ENCODE measurements at places on chromosomes 11 and 22.

GRCh38 chr11:119717839-119718534, 11.0 kb downstream of the NECTIN1 start:
- no peak for DNase-seq

DNA sequence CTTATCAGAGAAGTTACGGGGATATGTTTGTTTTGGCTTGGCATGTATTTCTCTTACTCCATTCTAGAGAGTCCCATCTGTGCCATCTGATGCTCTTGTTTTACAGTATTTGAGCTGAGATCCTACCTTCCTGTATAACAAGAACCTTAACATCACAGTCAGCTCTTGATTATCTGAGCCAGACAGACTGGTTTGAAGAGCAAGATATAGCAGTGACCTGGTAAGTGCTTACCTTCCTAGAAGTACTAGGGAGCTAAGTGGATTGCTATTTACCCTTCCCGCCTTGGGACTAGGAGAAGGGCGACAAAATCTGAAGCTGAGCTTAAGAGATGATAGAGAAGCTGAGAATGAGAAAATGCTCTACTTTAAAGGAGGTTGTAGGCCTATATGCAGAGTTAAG, 235.3 kb downstream of the CSNK2A3 start:
- no peak for DNase-seq

DNA sequence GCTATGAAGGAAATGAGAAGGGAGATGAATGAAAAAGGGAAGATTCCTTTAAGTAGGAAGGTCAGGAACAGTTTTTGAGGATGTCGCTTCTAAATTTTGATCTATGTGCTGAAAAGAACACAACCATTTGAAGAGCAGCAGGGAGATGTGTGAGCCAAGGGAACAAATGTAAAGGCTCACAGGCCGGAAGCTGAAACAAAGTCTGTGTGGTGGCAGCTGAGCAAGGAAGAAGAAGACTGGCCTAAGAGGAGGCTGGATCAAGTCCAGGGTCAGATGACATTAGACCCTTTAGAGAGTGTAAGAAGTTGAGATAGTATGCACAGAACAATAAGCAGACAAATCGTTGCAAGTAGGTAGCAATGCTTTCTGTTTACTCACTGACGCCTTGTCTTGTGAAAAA, 1631.4 kb upstream of the TENM4 start:
- DNase-seq = no peak

- no peak for DNase-seq
Measured at GRCh38 chr22:44074337-44074984, 50.4 kb downstream of the PARVB start.

DNA sequence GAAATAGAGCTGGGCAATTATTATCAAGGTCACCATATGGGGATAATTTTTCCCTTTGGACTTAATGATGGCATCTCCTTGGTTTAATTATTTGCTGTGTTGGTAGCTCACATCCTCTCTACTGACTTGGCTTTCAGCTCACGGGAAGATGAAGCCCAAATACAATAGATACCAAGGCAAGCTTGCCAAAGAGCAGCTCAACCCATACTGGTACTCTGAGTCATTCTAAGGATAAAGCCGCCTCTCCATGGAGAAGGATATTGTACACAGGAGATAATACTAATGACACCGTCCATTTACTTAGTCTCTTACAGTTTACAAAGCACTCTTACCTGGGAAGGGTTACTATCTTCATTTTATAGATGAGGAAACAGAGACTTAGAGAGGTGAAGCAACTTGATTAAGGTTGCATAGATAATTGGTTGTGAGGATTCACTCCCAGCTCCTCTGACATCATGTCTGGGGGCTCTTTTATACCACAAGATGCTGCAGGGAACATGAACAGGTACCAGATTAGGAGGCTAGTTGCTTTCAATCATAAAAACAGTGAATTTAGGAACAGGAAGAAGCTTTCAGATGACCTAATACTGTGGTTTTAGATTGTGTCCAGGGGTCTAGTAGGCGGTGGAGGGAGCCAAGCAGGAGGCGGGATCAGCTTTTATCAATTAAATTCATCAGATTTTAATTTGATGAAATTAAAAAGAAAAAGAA, 48.3 kb upstream of the PICALM start:
- no peak for DNase-seq

- no peak for DNase-seq
Measured at GRCh38 chr22:43852573-43853327, 9.6 kb downstream of the SULT4A1 start.

DNA sequence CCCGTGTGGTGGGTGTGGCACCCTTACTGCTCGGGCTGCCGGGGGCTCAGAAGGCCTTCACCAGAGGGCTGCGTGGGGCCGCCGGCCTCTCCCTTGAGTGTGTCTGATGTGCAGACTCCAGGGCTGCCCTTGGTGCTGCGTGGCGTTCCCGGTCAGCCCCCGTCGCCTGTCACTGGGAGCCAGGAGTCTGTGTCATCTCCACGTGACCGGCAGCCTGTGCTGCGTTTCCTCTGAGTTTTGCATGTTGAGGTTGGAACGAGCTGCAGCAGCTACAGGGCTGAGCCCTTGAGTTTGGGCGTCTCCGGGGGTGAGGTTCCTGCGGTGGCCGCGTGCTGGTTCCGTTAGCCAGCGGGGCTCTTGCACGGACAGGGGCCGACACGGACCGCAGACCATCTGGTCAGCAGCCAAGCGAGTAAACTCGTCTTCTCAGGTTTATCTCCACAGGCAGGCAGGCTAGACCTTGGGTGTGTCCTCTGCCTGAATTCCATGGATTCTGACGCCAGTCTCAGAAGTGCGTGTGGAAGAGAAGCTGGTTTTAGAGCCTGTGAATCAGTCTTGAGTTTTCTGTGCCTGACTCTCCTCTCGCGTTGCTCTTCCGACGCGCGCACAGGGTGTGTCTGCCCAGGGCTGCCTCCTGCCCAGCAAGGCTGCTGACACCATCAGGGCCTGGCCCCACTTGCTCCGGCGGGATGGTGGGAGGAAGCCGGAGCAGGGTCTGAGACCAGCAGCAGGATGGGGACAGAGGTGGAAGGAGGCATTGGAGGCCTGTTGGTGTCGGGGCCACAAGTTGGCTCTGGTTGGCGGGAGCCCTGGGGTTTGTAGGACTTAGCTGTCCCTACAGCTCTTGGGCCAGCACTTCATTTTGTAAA, 10.5 kb downstream of the PTDSS2 start:
- no peak for DNase-seq

DNA sequence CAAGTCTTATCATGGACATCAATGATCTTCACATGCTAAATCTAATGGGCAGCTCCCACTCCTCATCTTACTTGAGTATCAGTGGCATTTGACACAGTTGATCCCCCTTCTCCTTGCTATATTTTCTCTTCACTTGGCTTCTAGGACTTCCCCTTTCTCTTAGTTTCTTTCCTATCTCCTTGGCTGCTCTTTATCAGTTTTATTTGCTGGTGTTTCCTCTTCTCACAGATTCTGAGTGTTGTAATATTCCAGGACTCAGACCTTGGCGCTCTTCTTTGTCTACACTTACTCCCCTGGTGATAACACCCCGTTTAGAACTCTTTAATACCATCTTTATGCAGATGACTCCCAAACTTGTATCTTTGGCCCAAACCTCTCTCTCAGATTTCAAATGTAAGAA, 33.9 kb upstream of the RASSF10 start:
- no peak for DNase-seq

GRCh38 chr11:19437760-19438159, 197.0 kb upstream of the E2F8 start:
- no peak for DNase-seq

- no peak for DNase-seq
Measured at GRCh38 chr11:7548659-7549274, 35.0 kb downstream of the PPFIBP2 start.

- no peak for DNase-seq
Measured at GRCh38 chr11:116348226-116348625, 424.6 kb downstream of the BUD13 start.

DNA sequence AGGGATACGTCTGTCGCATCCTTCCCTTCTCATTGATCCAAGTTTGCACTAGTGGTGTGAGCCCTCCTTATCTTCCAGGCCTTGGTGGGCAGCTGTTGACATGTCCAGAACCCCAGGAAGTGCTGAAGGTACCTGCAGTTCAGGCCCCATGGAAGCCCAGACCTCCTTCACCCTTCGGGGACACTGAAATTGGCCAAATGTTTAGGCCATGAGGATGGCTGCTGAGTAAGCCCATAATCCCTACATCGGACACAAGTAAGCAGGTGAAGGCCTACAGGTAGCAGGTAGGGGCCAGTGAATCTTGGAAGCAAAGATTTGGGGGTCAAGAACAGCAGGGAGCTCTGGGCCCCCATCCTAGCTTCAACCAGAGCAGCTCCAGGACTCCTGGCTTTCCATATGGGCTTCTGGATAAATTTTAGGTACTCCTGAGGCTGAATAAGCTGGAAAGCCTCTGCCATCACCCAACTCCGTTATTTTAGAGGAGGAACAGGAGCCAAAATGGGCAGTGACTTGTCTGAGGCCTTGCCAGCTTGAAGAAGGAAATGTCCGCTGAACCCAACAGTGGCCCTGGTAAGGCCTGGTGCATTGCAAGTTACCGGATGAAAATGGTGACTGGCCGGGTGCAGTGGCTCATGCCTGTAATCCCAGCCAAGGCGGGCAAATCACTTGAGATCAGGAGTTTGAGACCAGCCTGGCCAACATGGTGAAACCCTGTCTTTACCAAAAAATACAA, 45.2 kb downstream of the MORC2 start:
- DNase-seq = no peak

DNA sequence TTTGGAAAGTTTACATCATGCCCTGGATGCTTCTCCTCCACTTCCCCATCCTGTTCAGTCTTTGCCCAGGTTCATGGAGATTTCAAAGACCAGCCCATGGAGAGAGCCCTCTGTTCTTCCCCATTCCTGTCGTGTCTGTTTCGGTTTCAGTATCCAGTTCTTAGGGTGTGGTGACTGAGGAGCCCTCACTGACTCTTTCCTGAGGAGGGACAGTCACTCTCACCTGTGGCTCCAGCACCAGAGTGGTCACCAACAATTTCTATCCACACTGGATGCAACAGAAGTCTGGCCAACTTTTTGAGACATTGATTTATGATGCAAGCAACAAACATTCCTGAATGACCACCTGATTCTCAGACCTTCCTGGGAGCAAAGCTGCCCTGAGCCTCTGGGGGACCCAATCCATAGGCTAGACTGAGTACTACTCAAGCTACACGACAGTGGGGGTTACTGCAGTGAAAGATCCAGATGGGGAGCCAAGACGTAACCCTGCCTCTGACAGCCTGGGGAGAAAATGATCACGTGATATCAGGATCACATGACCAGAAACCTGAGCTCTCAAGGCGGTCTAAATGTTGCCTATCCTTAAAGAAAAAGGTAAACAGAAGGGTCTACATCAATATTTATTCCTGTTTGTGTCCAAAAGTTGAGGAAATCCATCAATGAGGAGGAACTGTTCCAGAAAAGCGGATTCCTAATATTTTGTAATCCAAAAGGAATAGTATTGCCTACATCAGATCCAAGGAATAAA, 76.2 kb upstream of the VPREB1 start:
- DNase-seq = peak; percentile 68

DNA sequence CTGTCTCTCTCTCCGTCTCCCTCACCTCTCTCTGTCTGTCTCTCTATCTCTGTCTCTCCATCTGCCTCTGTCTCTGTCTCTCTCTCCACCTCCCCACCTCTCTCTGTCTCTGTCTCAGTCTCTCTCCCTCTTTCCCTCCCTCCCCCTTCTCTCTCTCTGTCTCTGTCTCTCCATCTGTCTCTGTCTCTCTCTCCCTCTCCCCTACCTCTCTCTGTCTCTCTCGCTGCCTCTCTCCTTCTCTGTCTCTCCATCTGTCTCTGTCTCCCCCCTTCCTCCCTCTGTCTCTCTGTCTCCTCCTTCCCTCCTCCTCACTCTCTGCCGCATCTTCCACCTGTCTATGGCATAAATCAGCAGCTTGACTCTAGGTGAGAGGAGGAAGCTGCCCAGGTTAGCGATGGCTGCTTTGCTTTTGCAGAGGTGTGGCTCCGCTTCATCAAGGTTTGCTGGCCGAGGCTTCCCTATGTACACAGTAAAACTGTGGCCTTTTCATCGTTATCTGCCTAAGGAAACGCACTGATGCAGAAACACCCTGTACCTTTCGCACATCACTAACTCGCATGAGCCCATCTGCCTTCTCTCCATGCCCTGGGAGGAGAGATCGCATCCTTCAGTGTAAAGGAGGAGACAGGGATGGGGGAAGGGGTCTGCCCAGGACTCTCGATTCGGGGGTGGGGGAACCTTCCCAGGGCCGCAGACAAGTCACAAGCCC, 44.5 kb downstream of the ANO1 start:
- no peak for DNase-seq

DNA sequence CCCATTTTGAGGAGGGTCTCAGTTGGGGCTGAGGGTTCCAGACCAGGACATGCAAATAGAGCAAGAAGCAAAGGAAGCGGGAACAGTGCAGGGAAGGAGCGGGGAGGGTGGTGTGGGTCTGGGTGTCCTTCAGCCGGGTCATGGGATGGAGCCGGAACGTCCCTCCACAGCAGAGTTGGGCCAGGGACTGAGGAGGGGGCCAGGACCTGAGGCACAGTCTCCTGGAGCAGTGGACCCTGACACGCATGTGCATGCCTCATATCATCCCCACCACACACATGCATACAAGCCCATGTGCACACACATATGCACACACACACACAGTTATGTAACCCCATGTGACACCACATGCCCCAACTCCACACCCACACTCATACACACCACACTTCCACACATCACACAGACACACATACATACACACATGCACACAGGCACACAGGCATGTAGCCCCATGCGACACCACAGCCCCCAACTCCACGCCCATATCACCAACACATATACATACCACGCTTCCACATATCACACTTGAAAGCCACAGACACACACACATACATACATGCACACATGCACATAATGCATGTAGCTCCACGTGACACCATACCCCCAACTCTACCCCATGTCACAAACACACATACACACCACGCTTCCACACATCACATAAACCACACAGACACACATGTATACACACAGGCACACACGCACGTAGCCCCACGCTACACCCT, 1026.6 kb downstream of the BRD1 start:
- DNase-seq = no peak

DNA sequence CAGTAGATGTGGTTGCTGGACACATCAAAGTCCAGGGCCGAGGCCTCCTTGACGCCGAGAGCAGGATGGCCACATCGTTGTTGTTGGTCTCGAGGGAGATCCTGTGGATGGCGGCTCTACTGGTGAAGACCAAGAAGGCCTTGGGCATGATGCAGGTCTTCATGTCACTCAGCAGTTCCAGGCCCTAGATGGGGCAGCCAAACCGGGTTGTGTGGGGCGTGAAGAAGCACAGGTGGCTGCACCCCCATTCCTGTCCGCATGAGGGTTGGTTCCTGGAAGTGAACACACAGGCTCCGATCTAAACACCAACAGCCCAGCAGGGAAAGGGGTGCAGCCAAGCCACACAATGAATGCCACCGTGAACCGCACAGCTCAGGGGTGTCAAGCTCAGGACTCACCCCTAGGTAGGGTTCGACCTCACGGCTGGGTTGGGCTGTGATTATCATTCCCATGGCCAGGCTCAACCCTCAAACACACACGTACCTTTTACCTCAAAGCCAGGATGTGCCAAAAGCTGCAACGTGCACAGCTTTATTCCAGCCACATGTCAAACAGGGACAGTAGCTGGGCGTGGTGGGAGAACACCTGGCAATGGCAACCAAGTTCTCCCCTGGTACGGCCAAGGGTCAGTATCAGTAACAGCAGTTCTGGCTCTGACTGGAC, 132.3 kb downstream of the CRYBB2 start:
- DNase-seq = no peak

- DNase-seq = no peak
Measured at GRCh38 chr11:11148596-11148995, 204.5 kb downstream of the CSNK2A3 start.

- DNase-seq = no peak
Measured at GRCh38 chr11:115471367-115471766, 32.8 kb downstream of the CADM1 start.

GRCh38 chr11:129348813-129349212, 26.8 kb upstream of the BARX2 start:
- no peak for DNase-seq

GRCh38 chr11:99979042-99979441, 708.0 kb upstream of the ARHGAP42 start:
- DNase-seq = no peak

Measured in COR-L47 (cell line).